Anterior cingulate cortex (tissue), 58 donors: ENCODE measurements at places on chromosomes 1 and 21.
A peak's percentile ranks its signal among the peaks of the same experiment; 100 is the strongest.

GRCh38 chr1:8818325-8818775 lies 910 bp upstream of the RERE start:
- DNase-seq = peak; percentile 5

DNA sequence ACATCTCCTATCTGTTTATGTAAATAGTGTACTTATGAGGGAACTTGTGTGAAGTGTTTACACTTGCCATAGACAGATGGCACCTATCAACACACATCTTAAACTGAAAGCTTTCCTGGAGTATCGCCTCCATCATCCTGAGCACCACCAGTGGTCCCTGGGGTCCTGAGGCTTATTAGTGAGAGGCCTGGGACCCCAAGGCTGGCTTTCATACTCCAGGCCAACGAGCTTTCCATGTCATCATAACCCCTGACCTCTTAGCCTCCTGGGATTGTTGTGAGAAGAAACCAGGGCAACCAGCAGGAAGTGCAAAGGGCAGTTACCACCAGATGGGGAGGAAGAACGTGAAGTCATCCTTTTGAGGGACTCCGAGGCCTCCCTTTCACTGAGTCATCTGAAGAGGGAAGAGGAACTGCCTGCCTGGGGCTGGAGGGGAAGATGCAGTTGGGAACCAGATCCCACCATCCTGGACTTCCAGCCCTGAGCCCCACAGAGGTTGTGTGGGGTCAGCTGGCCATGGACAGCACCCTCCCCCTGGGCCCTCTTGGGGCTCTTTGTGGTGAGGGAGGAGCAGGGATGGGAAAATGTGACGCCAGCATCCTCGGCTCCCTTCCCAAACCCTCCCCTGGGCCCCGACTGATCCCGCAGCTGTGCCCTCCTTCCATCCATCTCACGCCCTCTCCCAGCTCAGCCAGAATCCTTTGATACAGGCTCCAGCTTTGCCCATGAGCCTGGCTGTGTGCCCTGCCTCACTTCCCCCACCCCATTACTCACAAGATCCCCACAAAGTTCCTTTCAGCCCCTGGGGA lies 5.8 kb downstream of the INKA2 start:
- DNase-seq = no peak

GRCh38 chr1:33045814-33046213 lies 9.1 kb upstream of the AK2 start:
- no peak for DNase-seq

DNA sequence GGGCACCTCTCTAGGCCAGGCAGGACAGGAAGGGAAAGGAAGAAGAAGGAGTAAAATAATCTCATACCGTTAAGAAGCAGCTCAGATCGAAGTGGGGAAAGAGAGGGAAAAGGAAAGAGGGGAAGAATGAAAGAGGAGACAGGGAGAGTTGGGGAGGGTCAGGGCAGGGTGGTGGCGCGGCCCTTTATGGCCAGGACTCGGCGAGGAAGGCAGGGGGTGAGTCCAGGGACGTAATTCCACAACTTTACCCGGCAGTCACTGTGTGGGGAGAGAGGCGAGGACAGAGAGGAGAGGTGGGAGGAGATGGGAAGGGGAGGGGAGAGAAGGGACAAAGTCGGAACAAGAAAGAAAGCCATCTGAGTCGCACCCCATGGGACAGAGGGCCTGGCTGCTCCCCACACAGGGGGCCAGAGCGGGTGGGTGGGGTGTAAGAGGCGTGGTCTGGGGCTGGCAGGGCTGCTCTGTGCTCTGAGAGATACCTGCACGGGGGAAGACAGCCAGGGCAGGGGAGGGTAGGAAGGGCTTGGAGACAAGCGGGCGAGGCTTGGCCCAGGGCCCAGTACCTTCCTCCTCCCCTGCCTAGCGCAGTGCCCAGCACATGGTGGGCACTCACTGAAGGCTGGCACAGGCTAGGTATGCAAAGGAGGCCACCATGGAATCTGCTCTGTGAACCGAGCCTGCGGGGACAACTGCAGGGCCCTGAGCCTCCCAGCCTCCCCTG lies 49.4 kb downstream of the KIF21B start:
- no peak for DNase-seq

DNA sequence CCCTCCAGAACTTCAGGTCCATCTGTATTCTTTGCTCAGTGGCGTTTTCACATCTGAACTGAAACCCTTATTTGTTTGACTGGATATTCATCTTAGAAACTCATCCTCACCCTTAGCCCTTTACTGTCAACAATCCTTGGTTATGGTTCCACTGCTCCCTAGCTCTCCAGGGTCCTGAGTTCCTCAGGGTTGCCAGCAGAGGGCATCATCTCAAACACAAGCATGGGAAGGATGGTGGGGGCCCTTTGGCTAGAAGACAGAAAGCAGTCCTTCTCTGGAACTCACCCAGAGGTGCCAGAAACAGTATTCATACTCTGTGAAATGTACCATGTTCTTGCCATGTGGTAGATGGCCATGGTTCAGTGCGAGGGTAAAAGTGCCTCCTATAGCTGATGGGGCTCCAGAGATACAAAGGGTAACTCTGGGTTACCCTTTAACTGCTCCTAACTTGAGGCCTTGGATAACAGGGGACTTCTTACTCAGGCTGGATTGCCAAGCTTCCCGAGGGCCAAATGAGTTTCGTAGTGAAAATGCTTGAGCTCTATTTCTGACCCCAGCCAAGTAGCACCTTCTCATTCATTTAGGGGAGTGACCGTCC lies 11.3 kb downstream of the NCSTN start:
- no peak for DNase-seq

- no peak for DNase-seq
Observed at GRCh38 chr21:36126621-36127110, 8.2 kb upstream of the CBR3 start.

DNA sequence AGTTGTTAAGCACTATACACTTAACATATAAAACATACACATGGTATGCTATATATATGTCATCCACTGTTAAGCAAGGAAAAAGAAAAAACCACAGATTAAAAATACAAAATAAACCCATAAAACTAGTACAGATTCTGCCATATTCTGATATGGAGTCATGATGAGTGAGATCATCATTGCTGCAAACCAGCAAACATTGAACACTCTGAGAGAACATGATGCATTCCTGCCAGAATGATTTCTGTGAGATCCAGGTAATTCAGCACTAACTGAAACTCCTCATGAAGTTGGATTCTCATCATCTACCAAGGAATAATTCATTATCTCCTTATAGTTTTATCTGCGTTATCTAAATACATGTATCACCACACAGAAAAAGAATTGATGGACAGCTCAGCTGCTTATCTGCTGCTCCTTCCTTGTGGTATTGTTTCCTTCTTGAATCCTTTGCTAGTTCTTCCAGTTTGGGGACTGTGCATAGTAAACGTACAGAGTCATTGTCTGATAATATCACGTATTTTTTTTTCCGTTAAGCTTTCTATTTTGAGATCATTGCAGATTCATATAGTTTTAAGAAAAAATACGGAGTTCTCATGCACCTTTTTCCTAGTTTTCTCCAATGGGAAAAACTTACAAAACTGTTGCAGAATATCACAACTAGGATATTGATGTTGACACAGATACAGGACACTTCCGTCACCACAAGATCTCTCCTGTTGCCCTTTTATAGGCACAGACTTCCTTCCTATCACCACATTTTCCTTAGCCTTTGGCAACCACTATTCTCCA lies 9.3 kb downstream of the RAB4A start:
- DNase-seq = no peak

GRCh38 chr1:31679676-31680230 lies 24.1 kb downstream of the COL16A1 start:
- DNase-seq = no peak

DNA sequence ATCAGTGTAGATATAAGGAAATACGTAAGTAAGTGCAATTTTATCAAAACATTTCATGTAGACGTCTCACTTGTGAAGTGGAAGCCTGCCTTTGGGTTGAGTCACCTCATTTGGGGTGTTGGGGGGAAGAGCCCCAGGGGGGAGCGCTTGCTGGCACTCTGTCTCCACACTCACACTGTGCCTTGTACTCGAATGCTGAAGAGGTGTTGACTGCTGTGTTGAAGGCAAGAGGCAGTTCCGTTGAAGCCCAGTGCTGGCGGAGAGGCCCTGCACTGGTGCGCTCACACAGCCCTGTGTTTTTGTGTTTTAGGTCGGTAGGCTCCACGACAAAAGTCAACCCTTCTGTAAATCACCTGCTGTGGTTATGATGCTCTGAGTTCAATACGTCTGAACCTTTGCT lies 131.9 kb upstream of the COL6A1 start:
- no peak for DNase-seq

DNA sequence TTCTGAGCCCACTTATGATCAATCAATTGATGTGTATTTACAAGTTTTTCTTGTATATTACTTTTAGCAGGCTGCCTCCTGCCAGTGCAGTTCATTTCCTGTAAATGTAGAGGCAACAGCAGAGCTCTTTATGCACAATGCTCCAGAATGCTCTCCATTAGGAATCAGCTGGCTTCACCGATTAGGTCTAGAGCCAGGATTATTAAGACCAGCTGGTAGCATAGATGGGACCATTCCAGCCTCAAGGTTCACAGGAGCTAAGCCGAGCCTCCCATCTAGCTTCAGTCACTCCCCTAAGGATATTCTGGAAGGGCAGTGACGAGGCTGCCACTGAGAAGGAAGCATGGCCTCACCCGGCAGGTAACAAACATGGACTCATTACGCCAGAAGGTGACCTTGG lies 36.8 kb downstream of the DHRS3 start:
- DNase-seq = no peak

GRCh38 chr1:234769986-234770795 lies 160.2 kb upstream of the IRF2BP2 start:
- no peak for DNase-seq

GRCh38 chr21:15379776-15380175 lies 315.0 kb upstream of the NRIP1 start:
- no peak for DNase-seq

GRCh38 chr1:181733486-181733885 lies 250.2 kb downstream of the CACNA1E start:
- DNase-seq = no peak

DNA sequence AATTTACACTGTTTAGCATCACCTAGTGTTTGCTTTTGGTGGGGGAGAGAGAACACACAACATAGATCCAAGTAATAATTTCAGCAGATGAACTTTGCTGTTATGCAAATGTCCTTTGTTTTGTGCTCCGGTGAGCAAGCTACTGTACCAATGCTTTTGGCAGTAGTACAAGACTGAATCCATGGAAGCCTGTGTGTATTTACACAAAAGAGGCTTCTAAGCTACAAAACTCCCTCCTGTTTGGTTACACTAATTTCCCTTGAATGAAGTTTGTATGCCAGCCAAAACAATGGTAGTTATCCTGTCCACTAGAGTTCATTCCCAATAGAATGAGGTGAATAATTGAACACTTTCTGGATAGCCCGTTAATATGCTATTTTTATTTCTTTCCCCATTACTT lies 320.5 kb downstream of the KCTD3 start:
- DNase-seq = no peak

DNA sequence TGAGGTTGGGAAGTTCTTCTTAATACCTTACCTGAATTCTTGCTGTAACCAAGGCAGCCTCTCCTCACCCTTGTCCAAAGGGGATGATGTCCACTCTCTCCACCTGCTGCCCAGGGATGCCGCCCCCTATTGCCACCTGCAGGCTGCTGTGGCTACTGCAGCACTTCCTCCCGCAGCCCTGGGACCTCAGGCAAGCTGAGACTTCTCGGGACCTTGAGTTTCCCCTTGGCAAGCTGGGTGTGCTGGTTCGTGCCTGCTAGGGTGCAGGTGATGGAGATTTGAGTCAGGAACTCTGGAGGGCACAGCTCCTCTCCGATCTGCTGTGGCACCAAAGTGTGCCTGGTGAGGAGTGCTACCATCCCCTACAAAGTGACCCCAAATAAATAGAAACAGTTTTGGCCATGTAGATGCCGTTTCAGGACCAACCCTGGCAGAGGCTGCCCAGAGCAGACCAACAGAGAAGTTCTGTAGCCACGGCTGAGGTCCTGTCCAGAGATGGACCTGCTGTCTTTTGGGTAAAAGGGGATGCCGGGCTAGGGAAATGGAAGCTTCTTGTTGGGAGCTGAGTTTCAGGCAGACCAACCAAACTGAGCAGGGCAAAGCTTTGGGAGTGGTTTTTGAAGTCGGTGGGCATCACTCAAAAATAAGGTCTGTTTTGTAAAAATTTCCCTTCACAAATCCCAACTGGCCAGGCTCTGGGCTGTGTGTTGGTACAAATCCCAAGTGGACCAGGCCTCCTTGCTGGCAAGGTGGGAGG lies 31.7 kb downstream of the RUNX3 start:
- DNase-seq = no peak

DNA sequence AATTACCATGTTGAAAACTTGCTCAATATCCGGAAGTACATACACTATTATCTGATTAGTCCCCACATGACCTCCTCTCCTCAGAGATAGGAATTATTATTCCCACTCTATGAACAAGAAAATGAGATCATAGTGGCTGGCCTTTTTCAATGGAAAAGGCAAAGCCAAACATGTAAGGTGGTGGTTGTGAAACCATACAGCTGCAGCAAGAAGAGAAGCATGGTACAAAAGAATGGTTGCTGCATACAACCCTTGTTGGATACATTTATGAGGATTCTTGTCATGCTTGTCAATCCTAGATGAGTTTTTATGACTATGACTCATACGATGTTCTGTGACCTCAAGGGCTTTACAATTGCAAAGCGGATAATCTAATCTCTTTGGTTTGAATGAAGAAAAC lies 514.7 kb downstream of the PLPP3 start:
- DNase-seq = no peak

DNA sequence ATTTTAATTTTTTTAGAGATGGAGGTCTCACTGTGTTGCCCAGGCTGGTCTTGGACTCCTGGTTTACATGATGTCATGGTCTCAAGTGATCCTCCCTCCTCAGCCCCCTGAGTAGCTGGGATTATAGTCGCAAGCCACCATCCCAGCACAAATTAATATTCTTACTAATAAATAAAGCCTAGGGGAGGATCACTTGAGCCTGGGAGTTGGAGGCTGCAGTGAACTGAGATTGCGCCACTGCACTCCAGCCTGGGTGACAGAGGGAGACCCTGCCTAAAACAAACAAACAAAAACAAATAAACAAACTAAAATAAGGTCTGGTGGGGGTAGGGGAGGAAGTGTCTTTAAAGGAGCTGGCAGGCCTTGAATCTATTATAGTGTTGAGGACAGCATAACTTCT lies 8.7 kb upstream of the GADD45A start:
- DNase-seq = no peak

DNA sequence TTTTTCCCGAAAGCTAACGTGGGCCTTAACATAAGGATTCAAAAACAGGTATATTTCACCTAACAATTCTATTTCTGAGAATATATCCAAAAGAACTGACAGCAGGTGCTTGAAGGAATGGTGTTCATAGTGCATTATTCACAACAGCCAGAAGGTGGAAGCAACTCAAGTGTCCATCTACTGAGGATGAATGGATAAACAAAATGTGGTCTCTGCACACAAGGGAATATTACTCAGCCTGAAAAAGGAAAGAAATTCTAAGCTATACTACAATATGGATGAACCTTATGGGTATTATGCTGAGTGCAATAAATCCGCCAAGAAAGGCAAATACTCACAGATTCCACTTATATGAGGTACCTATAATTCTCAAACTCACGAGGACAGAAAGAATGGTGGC lies 6.1 kb upstream of the RIPPLY3 start:
- DNase-seq = no peak

- no peak for DNase-seq
Observed at GRCh38 chr1:53547231-53547790, 88.1 kb downstream of the DMRTB1 start.

GRCh38 chr1:184932319-184932718 lies 42.0 kb downstream of the NIBAN1 start:
- no peak for DNase-seq
